Keratinocyte (primary cell): ENCODE measurements at places on chromosomes 4 and X. TPM values are rescaled to one million over a fixed set of nuclear protein-coding genes. Genes with fewer than 3 reads are reported as not detected.

Gene RCHY1
- 16.7 to 29.0 TPM (median 28.1 TPM) in 3 replicates for polyA plus RNA-seq

Gene MAGEB2
- polyA plus RNA-seq, result not detected in 3 replicates

Gene SORCS2
- 0.01 to 0.40 TPM (median 0.09 TPM) in 3 replicates for polyA plus RNA-seq

Gene CNGA1
- polyA plus RNA-seq, result 0.58 to 0.89 TPM (median 0.85 TPM) in 3 replicates

Gene OCRL
- polyA plus RNA-seq, result 22.9 to 27.9 TPM (median 25.4 TPM) in 3 replicates

Gene CXCL6
- polyA plus RNA-seq, result 0.08 to 0.29 TPM in 2 of 3 replicates, not detected in the other

Gene CCNI
- 84.6 to 261 TPM (median 150 TPM) in 3 replicates for polyA plus RNA-seq

Gene BST1
- polyA plus RNA-seq, result 0.58 to 1.2 TPM (median 1.1 TPM) in 3 replicates

Gene HEPH
- 0.07 to 0.25 TPM (median 0.22 TPM) in 3 replicates for polyA plus RNA-seq

Gene ODAPH
- polyA plus RNA-seq, result 0.45 to 0.94 TPM (median 0.59 TPM) in 3 replicates

Gene PAGE3
- polyA plus RNA-seq, result not detected in 3 replicates

Gene CLDN2
- not detected in 3 replicates for polyA plus RNA-seq

Gene WDR17
- polyA plus RNA-seq, result 0.39 to 1.3 TPM (median 1.1 TPM) in 3 replicates

Gene PARM1
- 0.02 to 0.08 TPM (median 0.05 TPM) in 3 replicates for polyA plus RNA-seq
